KBM-7 (cell line): ENCODE measurements at places on chromosomes 2 and 18.
A peak's percentile ranks its signal among the peaks of the same experiment; 100 is the strongest.

GRCh38 chr18:36459203-36459602, 161.7 kb downstream of the FHOD3 start:
- no peak for DNase-seq

GRCh38 chr2:100589527-100589926, 26.7 kb downstream of the PDCL3 start:
- DNase-seq, result no peak

- no peak for DNase-seq
These were observed 13.9 kb upstream of the IL37 start for GRCh38 chr2:112896909-112897623.

GRCh38 chr2:60836491-60836890, 44.9 kb upstream of the REL start:
- no peak for DNase-seq

- DNase-seq, result no peak
These were observed 249.6 kb downstream of the DCDC2C start for GRCh38 chr2:3952866-3953516.

DNA sequence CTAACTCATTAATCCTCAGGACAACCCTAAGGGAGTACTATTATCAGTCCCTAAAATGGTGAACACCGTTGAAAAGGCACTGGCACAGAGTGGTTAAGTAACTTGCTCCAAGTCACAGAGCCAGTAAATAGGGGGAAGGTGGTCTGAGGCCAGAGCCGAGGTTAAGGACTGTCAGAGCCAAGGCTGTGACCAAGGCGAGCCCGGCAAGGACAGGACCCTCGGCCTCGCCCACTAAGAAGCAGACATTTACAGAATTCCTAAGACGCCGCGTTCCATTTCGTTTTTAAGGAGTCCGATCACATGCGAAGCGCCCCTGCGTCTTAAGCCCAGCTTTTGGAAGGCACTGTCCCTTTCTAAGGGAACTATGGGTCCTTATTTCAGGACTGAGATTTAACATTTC, 1.1 kb downstream of the PDIA6 start:
- DNase-seq, result no peak

GRCh38 chr18:61752973-61753372, 139.8 kb downstream of the RNF152 start:
- DNase-seq, result no peak

- DNase-seq, result no peak
These were observed 613 bp downstream of the COL5A2 start for GRCh38 chr2:189178726-189179569.

DNA sequence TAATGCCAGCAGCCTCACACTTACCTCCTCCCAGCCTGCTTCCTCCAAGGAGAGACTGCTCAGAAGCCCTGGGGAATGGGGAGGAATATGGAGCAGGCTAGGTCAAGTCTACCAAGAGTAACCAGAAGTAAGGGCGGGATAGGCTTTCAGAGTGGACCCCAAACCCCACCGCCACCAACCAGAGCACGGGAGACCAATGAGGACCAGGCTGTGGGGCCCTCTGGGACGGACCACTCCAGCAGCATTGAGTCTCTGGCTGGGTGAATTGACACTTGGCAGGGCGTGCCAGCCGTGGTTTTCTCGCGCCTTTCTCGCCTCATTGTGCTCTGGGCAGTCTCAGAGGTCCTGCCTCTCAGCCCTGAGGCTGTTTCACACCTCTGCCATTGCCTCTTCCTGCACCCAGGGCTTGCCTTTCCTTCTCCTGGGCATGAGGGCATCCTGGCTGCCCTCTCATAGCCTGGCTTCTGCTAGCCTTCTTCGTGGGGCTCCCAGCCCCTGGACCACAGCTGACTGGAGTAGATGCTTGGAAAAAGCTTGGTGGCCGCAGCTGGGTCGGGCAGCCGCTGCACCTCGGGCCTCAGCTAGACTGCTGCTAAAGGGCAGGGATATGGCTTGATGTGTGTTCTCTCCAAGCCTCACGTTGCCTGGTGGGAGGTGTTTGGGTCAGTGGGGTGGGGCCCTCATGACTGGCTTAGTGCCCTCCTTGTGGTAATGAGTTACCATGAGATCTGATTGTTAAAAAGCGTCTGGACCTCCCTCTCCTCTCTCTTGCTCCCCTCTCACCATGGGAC, 40.5 kb upstream of the HS6ST1 start:
- DNase-seq, result no peak

GRCh38 chr2:5978131-5978751, 286.1 kb downstream of the SOX11 start:
- no peak for DNase-seq

- no peak for DNase-seq
These were observed 17.7 kb downstream of the FIGN start for GRCh38 chr2:163717993-163718680.

DNA sequence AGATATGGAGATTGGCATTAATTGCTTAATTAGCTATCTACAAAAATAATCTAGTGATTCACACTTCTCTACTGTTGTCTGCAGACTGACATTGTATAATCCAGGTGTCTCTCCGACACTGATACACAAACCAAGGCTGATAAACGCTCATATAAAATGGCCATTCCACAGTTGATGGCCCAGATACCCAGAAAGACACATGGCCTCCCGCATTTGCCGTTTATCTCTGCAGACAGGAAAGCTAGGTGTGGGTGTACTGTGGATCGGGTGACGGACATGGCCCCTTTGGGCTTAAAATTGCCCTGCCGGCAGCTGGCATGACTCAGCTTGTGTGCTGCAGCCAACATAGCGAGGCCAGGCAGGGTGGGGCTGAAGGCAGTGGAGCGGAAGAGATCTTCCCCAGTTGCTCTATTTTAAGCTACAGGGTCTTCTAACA, 18.5 kb downstream of the PMAIP1 start:
- DNase-seq, result peak; percentile 95

DNA sequence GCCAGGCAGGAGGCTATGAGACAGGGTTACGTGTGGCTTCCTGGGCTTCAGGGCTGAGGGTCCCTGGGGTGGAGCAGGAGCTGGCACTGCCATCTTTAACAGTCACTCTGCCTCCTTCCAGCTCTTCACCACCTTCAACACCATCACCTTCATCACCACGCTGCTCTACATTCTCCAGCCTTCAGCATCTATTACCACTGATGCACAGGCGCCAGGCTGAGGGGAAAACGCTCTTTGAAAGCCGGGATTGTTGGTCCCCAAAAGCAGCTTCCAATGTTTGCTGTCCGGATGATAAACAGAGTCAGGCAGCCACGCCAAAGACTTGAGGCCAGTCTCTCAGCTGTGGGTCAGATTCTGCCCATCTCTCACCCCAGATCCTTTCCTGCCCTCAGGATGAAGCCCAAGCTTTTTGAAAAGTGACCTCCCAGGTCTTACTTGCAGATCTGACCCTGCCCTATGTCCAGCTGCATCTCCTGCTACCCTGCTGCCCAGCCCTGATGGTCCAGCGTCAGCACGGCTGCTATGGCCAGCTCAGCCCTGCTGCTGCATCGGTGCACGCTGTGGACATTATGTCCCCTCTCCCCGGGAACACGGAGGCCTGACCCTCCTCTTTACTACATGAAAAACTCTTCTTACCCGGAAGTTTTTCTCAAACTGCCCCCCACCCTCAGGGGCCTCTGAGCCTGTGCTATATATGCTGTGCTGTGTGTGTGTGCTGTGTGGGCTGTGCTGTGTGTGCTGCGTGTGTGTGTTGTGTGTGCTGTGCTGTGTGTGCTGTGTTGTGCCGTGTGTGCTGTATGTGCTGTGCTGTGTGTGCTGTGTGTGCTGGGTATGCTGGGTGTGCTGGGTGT, 31.2 kb upstream of the MAL start:
- DNase-seq, result no peak

DNA sequence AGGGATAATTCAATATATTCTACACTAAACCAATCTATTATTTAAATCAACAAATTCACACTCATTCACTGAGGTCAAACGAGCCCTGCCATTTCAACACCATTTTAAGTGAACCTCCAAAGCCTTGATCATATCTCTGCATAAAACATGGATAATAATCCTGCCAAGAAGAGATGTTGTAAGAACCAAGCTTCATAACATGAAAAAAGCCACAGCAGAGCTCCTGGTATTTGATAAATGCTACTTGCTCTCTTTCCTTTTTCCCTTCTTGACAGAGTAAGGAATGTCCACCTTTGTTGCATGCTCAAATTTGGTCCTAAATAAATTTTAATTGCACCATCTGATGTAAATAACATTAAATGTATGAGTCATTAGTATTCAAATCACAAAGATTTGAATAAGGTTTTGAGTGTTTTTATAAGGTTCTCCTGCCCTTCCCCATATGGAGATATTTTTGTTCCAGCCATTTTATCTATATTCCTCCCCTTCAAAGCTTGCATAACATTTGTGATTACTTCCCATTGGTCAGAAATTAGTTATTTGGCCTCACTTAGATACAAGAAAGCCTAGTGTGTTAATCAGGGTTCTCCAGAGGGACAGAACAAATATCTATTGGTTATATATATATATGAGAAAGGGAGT, 318.8 kb downstream of the RND3 start:
- DNase-seq, result no peak

GRCh38 chr2:116269040-116269439, 1545.5 kb upstream of the DDX18 start:
- DNase-seq, result no peak

- DNase-seq, result no peak
These were observed 315.4 kb downstream of the CDH2 start for GRCh38 chr18:27861539-27861938.

DNA sequence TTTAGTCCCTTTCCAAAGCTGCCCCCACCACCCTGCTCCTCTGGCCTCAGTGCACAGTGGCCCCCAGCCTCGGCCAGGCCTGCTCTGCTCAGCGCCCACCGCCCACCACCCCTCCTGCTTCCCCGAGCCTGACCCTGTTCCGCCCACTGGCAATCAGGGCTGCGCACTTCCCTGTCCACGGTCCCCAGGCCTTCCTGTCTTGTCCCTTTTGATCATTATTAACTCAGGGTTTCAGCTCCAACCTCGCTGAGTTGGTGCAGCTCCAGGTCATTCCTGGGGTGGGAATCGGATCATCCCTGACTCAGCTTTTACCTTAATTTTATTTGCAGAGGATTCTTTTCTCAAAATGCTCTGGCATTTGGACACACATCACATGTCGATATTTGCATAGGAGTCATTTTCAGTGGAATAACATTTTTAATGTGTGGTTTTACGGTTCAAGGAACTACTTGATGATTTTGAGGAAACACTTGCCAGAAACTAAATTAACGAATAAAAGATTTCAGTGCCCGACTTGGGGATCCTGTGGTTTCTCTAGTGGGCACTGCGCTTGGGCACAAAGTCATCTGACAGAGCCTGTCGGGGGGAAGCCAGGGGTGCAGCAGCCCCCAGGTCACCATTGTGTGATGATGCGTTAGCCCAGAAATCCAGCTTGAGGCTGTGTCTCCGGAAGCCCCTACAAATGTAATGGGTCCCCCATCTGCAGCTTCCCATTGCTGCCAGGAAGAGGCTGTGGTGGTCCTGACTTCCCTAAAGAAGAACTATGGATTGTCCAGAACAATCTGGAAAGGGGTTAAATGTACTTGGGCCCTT, 1.0 kb upstream of the ESPNL start:
- DNase-seq, result peak; percentile 42

DNA sequence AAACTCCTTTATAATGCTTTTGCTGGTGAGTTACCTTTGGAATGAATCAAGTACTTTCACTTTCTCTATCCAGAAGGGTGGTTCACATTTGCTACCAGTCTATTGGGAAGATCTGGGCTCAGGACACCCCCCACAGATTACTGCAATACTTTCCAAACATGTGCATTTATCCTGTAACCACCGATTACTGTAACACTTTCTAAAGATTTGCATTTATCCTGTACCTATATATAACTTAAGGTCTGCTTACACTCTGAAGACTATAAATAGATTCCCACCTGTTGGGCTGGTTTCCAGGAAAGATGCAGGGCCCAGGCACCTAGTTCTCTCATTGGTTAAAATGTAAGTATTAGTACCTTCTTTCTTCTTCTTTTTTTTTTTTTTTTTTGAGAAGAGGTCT, 113.0 kb upstream of the NEDD4L start:
- DNase-seq, result no peak

DNA sequence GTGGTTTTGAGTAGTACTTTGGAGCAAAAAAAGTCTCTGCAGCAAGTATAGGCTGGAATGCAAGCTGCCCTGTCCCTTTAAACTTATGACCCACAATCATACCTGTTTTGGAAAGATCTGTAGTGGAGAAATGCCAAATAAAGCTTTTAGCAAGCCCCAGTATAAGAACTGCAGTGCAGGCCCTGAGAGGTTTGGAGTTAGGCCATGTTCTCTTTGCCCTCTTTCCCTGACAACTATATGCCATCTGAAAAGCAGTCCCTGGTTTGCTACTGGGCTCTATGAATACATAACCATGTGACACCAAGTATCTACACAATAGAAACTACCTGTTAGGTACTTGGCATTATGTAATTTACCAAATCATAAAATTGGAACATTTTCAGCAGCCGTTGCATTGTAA, 267.4 kb upstream of the HNMT start:
- no peak for DNase-seq

DNA sequence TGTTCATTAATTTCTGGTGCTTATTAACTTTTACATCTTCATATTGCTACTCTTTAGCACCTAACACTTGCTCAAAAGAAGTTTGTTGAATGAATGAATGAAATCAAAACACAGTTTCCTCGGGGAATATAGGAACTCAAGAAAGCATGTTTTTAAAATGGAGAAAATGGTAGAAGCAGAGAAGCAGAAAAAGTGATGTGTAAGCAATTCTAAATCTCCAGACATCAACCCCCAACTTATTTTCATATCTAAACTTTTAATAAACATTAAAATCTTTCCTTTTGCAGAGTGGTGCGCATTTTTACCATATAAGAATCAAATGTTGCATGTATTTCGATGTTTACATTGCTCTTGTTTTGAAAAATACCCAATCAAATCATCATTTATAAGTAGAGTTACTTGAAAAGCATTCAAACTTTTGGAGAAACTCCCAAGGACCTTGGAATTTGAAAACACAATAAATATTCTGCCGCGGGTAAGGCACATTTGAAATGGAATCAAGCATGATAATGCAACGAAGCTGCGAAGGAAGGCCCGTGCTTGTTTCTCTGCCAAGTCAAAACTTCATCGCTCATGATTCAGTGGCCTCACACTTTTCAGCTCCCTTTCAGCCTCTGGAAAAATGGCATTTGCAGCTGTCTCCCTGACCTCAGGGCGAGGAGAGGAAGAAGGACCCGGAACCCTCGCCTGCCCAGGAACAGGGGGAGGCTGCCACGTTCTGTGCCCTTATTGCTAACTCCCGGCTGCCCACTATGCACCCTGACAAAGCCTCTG, 26.7 kb upstream of the SMIM21 start:
- no peak for DNase-seq

DNA sequence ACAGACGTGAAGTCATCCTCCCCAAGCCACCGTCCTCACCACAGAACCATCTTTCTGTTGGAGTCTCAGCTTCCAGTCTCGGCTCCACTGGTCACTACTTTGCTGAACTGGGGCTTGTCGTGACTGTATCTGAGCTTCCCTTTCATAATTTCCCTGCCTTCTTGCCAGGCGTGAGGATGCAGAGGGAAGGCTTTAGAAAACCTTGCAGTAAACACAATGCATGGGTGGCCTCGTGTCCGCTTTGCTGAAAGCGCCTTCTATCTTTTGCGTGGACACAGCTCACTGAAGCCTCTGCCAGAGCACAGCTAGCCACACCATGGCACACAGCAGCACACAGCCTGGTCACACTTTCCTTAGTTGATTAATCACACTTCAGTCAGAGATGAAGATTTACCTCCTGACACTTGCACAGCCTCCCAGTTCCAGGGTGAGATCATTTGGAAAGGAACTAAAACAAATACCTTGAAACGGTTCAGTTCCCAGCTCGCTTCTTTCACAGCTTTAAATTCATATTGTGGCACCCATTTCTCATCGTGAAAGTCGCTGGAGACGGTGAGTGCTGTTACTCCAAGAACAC, 2.8 kb upstream of the GPR45 start:
- no peak for DNase-seq

- DNase-seq, result peak; percentile 12
These were observed at the start of gene LRP2 for GRCh38 chr2:169362118-169362893. Gene LRP2, minus strand, starts transcription at chr2:169362534. Its CDS starts 135 bp downstream, at chr2:169362399.
